ENCODE measurements at places on chromosomes 2 and 18.

DNA sequence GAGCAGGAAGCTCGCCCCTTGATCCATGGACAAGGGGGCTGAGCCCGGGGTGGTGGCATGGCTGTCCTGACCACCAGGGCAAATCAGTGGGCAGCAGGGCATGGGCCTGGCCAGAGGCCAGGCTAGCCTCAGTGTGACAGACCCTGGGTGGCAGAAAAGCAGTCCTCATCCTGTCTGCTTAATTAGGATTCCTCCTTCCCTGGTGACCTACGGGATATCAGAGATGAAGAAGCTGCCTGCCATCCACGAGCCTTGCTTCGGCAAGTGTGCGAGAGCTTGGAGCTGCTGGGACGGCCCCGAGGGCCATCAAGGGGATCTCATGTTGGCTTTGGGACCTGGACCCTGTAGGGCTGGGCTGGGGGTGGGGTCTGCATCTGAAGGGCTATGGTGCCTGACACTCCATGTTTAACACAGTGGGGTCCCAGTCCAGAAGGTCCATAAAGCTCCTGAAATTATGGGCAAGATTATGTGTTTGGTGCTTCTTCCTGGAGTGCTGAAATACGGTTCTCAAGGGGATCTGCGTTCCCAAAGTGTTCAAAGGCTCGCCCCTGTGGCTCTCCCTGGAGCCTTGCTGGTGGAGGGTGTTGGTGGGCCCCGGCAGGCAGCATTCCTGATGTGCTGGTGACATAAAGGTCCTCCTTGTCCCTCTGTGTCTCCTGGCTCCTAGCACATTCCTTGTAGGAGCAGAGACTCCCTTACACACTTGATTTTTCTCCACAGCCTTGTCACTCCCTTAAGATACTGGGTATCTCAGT is 52.6 kb downstream of the KCNIP3 start:
- no peak for DNase-seq

DNA sequence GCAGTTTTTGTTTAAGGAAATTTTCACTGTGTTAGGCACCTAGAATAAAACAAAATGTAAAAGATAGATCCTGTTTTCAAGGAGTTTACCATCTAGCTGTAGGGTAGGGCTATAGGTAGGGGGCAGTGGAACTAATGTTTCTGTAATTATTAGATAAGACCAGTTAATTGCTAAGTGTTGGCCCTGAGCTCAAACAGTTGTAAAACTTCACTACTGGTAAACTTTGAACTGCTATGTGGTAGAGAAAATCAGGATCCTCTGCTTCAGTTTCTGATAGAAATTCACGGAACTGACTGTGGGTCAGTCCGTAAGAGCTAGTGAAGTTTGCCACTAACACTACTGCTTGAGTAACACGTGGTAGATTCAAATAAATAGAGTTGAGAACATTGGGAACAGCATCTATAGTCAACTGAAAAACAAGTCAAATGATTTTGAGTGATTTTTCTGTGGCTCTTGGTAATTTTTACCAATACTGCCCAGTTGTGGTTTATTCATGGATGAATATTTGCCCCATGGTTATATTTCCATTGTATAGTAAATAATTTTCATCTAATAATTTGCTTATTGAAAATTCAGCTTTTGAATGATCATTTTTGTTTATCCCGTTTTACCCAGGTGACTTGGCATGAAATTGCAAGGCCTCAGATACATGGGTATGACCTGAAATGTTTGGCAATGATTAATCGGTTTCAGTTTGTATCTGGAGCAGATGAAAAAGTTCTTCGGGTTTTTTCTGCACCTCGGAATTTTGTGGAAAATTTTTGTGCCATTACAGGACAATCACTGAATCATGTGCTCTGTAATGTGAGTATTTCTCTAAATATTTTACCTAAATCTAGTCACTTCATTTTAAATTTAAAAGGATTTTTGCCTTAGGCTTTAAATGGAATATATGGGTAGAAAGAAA is 26.4 kb downstream of the ELP2 start:
- no peak for DNase-seq

DNA sequence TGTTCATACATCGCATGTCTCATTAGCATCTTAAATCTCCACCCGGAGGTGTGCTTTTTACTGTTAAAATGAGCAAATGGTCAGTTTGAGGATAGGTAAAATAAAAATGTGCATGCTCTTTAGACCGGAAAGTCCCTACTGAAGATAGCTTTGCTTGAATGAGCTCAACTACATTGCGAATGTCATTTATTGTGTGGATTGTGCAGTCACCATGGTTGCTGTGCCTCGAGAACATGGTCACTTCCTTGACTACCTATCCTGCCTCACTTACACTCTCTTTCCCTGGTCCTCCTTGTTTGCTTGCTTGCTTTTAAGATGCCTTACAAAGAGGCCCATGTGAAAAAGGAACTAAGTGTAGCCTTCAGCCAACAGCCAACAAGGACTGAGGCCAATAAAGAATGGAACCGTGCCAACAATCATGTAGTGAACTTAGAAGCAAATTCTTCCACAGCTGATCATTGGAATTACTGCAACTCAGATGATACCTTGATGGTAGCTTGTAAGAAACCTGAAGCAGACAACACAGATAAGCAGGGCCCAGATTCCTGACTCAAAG is 72.2 kb upstream of the BARD1 start:
- no peak for DNase-seq

DNA sequence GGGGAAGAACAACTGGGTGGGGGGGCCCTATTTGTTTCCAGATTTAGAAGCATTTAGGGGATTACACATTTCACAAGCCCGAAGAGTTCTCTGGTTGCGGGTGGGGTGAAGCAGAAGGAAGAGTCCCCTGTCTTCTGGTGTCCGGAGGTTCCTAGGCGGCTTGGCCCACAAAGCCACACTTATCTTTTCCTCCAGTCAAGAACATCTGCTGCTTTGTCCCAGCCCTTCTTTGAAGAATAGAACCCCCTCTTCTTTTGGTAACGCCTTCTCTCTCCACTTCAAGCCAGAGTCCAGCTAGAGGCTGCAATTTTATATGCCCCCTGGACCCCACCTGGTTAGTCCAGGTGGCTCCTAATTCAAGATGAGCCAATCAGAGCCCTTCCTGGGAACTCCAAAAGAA is 15.8 kb downstream of the BOLA3 start:
- no peak for DNase-seq

- no peak for DNase-seq
Observed at GRCh38 chr2:225693259-225693658, 293.7 kb downstream of the NYAP2 start.

GRCh38 chr2:61181382-61182058 is 19.5 kb downstream of the C2orf74 start:
- no peak for DNase-seq

GRCh38 chr2:41947701-41948396 is 100.0 kb upstream of the PKDCC start:
- no peak for DNase-seq

DNA sequence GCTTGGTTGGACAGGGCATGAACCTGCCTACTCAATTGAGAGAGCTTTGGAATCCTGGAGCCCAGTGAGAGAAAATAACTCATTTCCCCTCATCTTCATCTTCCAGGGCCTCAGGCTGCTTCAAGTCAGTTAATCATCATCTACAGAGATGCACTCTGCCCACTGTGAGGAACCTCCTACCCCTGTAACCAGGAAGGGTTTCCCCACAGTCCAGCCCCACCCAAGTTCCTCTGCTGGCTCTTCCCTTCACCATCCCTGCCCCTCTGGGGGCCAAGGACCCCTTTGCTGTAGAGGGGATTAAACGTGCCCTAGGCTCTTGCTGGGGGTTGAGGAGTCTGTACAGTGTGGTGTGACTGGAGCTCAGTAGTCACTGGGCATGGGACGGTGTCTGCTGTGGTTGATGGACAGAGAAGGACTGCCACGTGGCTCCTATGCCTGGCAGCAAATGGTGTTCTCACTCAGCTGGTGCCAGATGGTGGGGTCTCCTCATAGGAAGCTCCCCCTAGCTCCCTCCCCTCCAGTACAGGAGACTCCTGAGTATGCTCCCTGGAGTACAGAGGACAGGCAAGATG is 29.5 kb upstream of the LGALSL start:
- no peak for DNase-seq

DNA sequence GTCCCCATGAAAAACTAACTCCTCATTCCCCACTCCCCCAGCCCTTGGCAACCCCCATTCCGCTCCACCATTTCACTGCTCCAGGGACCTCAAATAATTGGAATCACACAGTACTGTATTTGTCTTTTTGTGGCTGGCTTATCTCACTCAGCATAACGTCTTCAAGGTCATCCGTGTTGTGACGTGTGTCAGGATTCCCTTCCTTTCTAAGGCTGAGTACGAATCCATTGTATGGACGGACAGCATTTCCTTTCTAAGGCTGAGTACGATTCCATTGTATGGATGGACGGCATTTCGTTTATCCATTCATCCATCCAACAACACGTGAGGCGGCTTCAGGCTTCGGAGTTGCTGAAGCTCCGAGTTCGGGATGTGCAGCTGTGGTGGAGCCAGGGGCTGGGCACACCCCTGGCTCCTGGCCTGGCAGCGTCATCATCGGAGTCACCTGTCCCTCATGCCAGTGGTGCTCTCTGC is 1.2 kb upstream of the ASB1 start:
- DNase-seq: no peak

DNA sequence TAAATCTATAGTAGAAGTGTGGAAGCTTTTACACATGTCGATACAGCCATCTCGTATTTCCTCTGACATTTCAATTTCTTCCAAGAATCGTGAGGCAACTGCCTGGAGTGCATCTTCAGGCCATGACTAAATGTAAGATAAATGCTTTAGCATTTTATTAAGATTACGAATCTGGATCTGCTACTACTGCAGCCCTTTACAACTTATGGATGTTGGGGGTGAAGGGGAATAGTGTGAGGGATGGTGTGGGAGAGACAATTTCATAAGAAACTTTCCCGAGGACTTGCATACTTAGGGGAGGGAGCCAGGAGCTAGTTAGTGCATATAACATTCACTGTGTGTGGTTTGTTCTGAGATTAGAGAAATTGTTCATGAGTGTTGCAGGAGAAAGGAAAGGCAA is 204.8 kb downstream of the SLC39A10 start:
- no peak for DNase-seq

All from stimulated activated CD8-positive, alpha-beta memory T cell treated with anti-CD3 and anti-CD28 coated beads, Interleukin-4, amount 100 ng/mL, for 1 hour (primary cell).